ENCODE measurements at places on chromosomes 1 and 21. TPM values are rescaled to one million over a fixed set of nuclear protein-coding genes. Genes with fewer than 3 reads are reported as not detected.

- no peaks in the 10 kb centered on the region for H3K4me1 ChIP-seq
- no peak overlapping the region for H3K4me3 ChIP-seq
- H3K36me3 ChIP-seq, result no peaks in the 10 kb centered on the region
- no peaks in the 10 kb centered on the region for H3K27me3 ChIP-seq
Observed at GRCh38 chr1:55420929-55421716, 206.0 kb upstream of the USP24 start.

GRCh38 chr1:150577557-150578271, 1.7 kb downstream of the MCL1 start:
- no peak for DNase-seq
- peak overlapping the region; percentile 99 for H3K4me3 ChIP-seq
- H3K27me3 ChIP-seq, result no peaks in the 10 kb centered on the region
- H3K27ac ChIP-seq, result peak overlapping the region; percentile 97
- H3K36me3 ChIP-seq, result peaks cover 45% of the 10 kb centered on the region

DNA sequence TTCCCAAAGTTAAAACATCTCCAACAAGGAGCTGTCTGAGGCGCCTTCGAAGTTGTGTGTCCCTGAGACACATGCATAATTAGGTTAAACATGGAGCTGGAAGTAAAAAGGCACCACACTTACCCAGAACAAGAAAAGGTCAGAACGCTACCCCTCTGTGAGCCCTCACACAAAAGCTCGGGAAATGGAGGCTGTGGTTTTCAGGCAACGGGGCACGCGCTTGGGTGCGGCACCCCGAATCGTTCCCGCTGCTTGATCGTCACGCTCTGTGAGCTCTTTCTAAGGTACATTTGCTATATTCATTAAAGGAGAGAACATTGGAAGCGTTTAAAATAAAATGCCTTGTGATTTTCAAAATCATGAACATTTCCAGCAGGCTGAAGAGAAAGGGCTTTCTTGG, 12.5 kb downstream of the CAPN8 start:
- no peak for DNase-seq
- H3K27ac ChIP-seq, result no peak overlapping the region
- H3K36me3 ChIP-seq, result no peaks in the 10 kb centered on the region
- H3K27me3 ChIP-seq, result no peaks in the 10 kb centered on the region
- peaks cover 17% of the 10 kb centered on the region for H3K4me1 ChIP-seq
- H3K4me3 ChIP-seq, result no peak overlapping the region

DNA sequence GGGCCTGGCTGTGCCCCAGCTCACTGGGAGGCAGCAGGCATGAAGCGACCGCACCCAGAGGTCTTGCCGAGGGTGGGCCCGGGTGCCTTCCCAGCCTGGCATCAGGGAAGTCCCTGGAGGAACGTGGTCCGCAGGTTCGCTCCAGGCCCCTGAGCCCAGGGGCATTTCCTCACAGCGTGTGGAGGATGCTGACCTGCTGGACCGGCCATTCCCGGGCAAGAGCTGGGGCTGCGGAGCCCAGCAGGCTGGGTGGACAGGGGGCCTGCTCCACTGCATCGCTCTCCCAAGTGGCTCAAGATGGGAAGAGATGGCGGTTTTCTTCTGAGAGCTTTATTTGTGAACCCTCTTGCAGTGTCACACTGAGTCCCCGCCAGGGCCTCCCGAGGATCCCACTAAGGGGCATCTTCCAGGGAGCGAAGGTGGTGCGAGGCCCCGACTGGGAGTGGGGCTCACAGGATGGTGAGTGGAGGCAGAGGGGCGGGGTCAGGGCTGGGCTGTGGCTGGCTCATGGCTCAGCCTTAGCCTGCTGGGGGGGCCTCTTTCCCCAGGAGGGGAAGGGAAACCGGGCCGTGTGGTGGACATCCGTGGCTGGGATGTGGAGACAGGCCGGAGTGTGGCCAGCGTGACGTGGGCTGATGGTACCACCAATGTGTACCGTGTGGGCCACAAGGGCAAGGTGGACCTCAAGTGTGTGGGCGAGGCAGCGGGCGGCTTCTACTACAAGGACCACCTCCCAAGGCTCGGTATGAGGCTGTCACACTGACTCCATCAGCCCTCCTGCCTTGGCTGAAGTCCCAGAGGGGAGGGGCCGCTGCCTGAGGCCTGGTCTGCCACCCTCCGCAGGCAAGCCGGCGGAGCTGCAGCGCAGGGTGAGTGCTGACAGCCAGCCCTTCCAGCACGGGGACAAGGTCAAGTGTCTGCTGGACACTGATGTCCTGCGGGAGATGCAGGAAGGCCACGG, 7.2 kb upstream of the MMP23B start:
- H3K4me1 ChIP-seq, result no peaks in the 10 kb centered on the region
- peaks cover 7% of the 10 kb centered on the region for H3K36me3 ChIP-seq
- no peaks in the 10 kb centered on the region for H3K27me3 ChIP-seq
- no peak overlapping the region for H3K27ac ChIP-seq
- DNase-seq, result no peak
- no peak overlapping the region for H3K4me3 ChIP-seq

The HTR6 gene
- total RNA-seq, result not detected

The BATF3 gene
- total RNA-seq, result 21.6 TPM

The PGLYRP4 gene
- 1.3 TPM for total RNA-seq

The TTLL7 gene
- total RNA-seq, result 0.94 TPM

The HAO2 gene
- 5.8 TPM for total RNA-seq

Measured in thymus (tissue), 14 donors.